ENCODE measurements at places on chromosomes 12 and 14.

DNA sequence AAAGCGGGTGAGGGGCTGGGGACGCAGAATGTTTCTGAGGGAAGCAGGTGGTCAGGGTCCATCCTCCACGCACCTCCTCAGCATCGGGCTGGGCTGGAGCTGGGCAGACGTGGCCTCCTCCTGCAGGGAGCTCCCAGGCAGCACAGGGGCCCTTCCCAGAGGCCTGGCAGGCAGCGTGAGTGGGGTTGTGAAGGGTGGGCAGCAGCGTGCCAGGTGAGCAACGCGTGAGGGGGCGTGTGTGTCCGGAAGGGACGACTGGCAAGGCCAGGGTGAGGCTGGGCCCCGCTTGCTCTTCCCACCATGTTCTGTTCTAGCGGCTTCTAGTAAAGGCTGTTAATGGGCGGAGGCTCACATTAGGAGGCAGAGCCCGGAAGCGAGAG is 17.1 kb downstream of the ANKRD9 start:
- DNase-seq = no peak

DNA sequence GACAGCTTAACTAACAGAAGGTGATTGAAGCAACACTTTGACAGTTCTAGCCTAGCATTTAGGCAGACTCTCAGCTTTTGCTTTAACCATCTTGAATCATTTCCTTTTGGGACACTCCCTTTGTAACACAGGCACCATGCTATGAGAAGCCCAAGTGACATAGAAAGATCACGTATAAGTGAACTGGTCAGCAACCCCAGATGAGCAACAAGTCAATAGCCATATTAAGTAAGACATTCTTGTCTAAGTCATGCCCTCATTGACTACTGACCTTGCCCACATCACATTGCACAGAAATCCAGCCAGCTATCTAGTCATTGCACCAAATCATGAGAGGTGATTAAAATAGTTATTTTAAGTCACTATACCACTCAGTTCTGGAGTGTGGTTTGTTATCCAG is 476.8 kb downstream of the TRHDE start:
- no peak for DNase-seq

GRCh38 chr12:82474798-82475184 is 116.5 kb downstream of the METTL25 start:
- DNase-seq = no peak

- no peak for DNase-seq
Measured at GRCh38 chr12:51496895-51497294, 72.3 kb downstream of the SLC4A8 start.

Measured in H54 (cell line).